HT1080 (cell line): ENCODE measurements at places on chromosomes 11 and 22. TPM values are rescaled to one million over a fixed set of nuclear protein-coding genes. Genes with fewer than 3 reads are reported as not detected.

GRCh38 chr22:21978564-21979386 lies 3.8 kb downstream of the TOP3B start:
- DNase-seq: no peak

DNA sequence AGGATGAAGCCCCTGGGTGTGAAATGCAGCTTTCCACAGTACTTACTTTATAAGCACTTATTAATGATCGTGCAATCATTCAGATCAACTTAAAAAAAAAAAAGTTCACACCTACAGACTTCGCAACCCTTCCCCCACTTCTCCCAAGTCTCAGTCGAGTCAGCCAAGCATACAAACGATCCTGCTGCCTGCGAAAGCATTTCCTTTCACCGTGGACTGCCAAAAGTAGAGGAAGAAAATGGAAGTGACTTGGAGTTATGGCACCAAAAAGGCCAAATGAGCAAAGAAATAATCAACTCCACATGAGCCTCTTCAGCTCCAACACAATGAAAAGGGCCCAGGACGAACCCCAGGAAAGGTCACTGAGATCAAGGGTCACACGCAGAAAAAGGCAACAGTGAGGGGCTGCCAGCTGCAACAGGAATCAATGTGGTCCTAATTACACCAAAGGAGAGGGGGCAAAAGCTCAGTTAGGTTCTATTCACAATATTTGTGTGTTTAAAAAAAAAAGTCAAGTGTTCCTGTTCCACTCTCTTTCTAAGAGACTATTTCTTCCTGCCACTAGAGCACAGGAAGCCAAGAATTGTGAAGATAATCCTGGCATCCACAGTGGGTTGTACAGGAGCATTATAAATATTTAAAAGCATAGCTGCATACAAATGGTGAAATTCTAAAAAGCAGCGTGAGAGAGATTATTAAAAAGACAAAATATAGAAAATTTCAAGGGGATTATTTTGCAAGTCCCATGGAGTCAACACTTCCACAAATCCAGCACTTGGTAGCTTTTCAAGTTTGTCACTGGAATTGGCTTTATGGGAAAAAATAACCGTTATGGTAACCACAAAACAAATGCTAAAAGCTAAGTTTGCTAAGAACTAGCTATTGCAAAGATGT lies 28.4 kb downstream of the CDON start:
- no peak for DNase-seq

ZNRF3 gene
- total RNA-seq: 7.1 and 9.1 TPM in 2 replicates

DNA sequence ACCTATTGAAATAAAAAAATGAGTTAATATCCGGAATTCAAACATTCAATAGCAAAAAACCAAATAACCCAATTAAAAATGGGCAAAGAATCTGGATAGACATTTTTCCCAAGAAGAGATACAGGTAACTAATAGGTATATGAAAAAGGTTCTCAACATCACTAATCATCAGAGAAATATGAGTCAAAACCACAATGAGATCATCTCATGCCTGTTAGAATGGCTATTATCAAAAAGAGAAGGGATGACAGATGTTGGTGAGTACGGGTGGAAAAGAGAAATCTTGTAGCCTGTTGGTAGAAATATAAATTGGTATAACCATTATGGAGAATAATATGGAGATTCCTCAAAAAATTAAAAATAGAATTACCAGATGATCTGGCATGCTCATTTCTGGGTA lies 26.9 kb upstream of the OR6M1 start:
- DNase-seq: peak; percentile 10

DNA sequence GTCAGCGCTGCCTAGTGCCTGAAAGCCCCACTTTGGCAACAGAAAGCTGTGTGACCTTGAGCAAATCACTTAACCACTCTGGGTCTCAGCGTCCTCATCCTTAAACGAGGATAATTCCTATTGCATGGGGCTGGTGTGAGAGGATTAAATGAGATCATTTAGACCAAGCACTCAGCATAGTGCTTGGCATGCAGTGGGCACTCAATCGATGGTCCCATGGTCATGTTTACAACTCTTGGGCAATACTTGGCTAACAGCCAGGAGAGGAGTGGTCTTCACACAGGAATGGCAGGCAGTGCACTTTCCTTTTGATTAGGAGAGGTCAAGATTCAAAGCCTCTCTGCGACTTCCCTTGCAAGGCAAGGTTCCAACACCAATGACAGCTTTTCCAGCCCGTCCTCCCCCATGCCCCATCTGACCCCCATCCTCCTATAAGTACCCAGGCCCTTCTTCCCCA lies 14.1 kb downstream of the TNKS1BP1 start:
- no peak for DNase-seq

DNA sequence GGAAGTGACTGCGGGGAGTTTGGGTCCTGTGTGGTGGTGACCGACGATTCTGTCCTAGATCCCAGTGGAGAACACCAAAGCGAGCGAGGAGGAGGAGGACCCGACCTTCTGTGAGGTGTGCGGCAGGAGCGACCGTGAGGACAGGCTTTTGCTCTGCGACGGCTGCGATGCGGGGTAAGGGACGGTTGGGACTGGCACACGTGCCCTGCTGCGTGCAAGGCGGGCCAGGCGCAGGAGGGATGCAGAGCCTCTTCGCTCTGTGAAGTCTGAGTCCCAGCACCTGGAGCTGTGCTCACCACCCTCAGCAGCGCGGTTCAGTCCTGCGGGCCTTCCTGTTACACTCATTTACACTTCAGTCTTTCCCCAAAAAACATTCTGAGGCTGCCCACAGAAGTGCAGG lies 16.2 kb downstream of the PHRF1 start:
- no peak for DNase-seq

CASP5 gene
- not detected in 2 replicates for total RNA-seq

OR52H1 gene
- total RNA-seq: not detected in 2 replicates

DNA sequence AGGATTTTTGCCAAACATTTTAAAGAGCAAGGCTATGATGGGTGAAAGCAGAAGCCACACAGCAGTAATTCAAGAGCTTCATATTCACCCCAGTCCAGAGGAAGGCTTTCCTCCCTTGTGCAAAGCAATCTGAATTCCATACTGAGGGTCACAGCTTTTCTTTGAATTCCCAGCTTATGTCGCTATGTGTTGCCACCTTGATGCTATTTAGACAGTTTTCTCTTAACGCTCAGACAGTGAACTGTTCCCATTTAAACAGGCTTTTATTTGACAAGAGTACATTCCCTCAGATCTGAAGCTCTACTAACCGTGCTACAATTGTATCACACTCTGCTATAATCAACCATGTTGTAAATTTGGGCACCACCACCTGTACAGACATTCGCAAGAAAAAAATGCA lies 279.7 kb downstream of the CADM1 start:
- no peak for DNase-seq

CBX7 gene
- total RNA-seq: 0.79 and 0.80 TPM in 2 replicates

TMEM45B gene
- total RNA-seq: not detected in 2 replicates

DNA sequence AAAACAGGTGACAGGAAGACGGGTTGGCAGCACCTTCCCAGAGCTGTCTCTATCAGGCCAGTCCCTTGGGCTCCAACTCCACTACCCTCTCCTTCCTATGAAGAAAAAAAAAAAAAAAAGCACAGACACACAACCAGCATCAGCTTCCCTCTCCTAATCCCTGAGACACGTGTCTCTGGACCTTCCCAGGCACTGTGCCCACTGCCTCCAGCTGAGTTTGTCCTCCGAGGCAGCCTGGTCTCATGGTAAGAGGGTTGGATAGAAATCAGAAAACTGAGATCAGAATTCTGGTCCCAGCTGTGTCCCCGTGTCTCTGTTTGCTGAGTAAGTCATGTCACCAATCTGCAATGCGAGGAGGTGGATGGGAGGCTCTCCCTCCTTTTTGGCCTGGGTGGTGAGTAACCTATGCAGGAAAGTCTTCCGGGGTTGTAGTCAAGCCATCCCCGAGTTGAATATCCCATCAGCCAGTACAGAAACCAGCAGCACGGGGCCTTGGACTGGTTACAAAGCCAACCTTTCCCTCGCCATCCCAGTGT lies 193.7 kb upstream of the TBCEL start:
- DNase-seq: no peak

DNA sequence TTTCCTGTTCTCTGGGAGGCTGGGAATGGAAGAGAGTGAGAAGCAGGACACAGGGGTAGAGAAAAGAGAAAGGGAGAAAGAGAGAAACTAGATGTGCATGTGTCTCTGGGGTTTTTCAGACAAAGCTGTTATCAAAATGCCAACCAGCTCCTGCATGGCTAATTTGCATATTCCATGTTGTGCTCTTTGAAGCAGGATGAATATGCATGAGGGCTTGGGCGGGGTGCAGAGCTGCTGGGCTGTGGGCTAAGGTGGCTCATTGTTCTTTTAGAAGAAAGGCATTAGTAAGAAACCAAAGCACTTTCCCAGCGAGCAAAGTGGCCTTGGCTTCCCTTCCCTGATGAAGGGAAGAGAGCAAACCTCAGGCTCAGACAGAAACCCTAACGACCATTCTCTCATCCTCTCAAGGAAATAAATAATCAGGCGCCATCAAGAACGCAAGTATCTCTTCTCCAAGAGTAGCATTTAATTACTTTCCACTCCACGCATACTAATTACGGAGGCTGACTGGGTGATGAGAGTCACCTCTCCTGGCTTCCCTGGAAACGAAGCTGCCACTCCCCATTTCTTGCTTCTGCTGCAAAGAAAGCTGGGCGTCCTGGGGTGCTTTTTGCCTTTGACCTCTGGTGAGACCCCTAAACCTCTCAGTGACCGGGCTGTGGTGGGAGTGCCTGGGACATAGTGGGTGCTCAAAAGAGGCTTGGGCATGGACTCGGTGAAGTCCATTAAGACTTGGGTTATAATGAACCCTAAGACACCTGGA lies 54.2 kb downstream of the FEZ1 start:
- no peak for DNase-seq

- peak; percentile 92 for DNase-seq
Observed at GRCh38 chr11:76700177-76701100, 29.9 kb upstream of the LRRC32 start.

GRCh38 chr22:40175611-40176244 lies 2.0 kb upstream of the TNRC6B start:
- no peak for DNase-seq

C11orf86 gene
- total RNA-seq: not detected in 2 replicates

DNA sequence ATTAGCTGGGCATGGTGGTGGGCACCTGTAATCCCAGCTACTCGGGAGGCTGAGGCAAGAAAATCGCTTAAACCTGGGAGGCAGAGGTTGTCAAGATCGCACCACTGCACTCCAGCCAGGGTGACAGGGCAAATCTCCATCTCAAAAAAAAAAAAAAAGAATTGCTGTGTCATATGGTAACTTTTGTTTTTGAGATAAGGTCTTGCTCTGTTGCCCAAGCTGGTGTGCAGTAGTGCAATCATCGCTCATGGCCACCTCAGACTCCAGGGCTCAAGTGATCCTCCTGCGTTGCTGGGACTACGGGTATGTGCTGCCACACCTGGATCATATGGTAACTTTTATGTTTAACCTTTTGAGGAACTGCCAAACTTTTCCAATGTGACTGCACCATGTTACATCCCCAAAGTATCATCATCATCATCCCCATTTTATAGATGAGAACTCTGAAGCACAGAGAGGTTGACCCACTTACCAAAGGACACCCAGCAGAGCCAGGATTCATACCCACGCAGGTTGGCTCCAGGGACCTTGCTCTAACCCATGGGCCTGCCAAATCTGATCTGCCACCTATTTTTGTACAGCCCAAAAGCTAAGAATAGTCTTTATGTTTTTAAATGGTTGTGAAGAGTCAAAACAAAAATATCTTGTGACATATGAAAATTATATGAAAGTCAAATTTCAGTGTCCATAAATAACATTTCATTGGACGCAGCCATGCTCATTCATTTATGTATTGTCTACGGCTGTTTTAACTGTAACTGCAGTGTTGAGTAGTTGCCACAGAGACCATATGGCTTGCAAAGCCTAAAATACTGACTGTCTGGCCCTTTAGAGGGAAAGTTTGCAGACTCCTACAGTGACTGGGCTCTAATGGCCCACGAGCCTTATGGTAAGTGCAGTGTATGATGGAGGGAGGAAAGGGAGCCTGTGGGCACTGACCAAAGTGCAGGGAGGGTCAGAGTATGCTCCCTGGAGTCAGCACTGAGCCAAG lies 45.3 kb downstream of the GDPD5 start:
- DNase-seq: no peak

DNA sequence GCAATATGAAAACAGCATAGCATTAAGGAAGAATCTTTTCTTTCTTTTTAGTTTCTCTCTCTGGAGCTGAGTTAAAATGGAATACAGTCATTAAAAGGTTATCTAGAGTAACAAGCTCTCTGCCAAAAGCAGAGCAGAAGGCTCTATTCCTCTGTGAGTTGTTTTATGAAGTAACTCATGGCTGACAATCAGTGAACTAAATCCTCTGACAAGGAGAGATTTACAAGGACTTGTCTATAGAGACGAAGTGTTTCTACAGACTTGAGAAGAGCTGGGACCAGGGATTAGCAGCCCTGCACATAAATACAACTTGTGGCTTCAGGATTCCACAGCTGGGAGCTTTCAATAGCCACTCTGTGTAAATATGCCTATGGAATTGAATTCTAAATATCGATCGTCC lies 192.5 kb upstream of the RAG2 start:
- DNase-seq: no peak

STK33 gene
- total RNA-seq: 8.6 and 11.6 TPM in 2 replicates
